ENCODE measurements at places on chromosomes 2 and 18.

DNA sequence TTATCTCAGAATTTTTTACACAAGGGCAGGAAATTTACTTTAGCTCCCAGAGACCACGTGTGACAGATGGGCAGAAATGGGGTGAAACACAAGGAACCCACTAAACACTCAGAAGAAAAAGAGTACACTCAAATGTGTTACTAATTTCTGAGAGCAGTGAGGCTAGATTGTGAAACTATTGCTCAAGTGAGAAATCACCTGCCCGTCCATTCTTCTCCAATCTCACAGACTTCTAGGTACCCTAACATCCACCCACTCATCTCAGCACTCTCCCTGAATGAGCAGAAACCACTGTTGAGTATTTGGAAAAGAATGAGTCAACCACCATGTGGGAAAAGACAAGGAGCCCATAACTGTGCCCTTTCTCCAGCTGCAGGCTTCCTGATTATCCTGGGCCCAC, 293.0 kb upstream of the CDH2 start:
- no peak for DNase-seq

DNA sequence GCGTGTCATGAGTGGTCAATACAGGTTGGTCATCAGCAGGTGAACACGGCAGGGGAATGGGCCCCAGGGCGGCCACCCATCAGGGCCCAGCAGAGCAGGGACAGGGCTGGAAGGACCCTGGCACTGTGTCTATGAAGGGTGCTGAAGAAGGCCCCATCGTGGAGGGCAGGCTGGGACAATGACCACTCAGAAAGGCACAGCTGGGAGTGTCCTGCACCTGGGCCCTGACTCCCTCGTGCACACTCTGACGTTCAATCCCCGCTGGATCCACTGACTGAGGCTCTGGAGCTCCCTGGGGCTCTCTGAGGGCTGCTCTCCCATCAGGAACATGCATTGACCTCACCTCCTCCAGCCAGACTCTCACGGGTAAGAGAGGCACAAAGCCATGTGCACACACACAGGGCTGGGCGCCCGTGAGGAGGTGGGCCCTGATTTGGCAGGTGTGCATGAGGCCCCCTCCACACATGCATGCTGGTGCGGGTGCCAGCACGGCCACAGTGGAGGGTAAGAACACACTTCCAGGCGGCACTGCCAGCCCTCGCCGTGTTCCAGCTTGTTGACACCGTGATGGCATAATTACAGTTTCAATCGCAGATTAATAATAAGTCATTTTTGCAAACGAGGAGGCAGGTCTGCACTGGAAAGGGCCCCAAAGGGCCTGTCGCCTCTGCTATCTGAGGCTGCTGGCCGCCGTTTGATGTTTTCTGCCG, 58.5 kb downstream of the SMAD7 start:
- DNase-seq = no peak

- no peak for DNase-seq
These were observed 86.9 kb downstream of the KCTD1 start for GRCh38 chr18:26461405-26461804.

- no peak for DNase-seq
These were observed 8.0 kb downstream of the UGT1A1 start for GRCh38 chr2:233768076-233768475.

DNA sequence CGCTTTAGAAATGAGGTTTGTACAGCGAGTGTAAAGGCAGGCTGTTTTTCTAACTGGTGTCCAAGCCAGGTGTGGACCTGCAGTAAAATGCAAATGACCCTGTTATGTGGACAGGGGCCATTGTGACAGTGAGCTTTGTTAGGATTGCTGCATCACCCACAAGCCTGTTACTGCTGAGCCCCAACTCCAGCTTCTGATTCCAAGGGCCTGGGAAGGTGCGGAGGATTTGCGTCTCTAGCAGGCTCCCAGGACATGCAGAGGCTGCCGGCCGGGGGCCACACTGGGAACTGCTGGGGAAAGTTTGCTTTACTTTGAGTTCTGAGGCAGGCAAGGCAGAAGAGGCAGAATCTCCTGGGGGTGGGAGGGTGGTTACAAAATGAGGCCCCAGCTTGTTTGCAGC, 164.1 kb downstream of the GLI2 start:
- no peak for DNase-seq

Measured in activated CD4-positive, alpha-beta T cell treated with anti-CD3 and anti-CD28 coated beads for 48 hours (primary cell).